Effector memory CD8-positive, alpha-beta T cell (primary cell): ENCODE measurements at places on chromosomes 13 and 19.

DNA sequence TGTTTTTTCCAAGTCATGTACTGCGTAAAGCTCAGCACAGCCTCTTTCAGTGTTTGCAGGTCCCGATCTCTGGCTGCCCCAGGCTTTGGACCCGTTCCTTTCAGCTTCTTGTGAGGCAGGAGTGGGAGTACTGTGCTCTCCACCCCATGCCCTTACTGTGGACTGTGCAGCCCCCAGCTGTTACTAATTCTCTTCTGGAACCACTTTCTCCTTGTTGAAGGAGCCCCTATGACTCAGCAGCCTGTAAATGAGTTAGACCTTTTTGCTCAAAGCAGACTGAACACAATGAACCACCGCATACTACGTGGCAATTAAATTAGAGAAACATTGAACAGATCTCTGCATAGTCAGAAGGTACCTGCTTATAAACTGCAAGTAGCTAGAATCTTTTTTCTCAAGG is 39.0 kb downstream of the SERTM1 start:
- no peak overlapping the region for H3K27ac ChIP-seq
- peaks cover 14% of the 10 kb centered on the region for H3K27me3 ChIP-seq

DNA sequence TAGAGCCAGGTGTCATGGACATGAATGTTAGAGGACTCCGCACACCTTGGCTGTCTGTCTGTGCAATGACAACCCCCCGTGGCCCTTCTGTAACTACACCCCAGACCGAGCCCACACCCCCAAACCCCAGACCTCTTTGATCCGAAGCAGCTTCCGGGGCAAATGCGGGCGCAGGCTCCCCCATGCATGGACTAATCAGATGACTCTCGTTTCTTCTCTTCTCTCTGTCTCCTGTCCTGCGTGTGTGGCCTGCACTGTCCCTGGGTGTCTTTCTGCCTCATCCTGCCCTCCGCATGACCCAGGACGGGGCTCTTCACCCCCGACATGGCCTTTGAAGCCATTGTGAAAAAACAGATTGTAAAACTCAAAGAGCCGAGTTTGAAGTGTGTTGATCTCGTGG is 38.9 kb downstream of the TMED1 start:
- peak overlapping the region; percentile 80 for H3K4me3 ChIP-seq
- peak; percentile 77 for DNase-seq
- peak overlapping the region; percentile 98 for H3K27ac ChIP-seq
- H3K27me3 ChIP-seq: no peaks in the 10 kb centered on the region
- peaks cover 91% of the 10 kb centered on the region for H3K36me3 ChIP-seq

DNA sequence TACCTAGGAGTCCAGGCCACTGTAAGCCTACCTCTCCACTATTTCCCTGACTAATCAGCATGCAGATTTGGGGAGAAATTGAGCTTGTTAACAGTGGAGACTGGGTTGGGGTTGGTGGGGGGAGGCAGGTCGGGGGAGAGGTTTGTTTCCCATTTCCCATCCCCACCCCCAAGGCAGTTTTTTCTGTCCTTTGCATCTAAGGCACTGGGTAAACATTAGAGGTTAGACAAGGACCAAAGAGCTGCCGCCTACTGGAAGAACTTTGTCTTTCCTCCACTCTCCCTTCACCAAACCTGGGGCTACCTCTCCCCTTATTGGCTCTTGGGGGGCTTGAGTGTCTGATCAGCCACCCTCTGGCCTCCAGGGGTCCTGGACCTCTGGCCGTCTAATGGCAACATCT is 953 bp downstream of the KCNN4 start:
- H3K27me3 ChIP-seq: peaks cover 19% of the 10 kb centered on the region
- H3K27ac ChIP-seq: peak overlapping the region; percentile 70
- DNase-seq: no peak

- no peak for DNase-seq
- peaks cover 9% of the 10 kb centered on the region for H3K36me3 ChIP-seq
- no peaks in the 10 kb centered on the region for H3K27me3 ChIP-seq
These were observed 15.0 kb downstream of the ZC3H4 start for GRCh38 chr19:47098608-47099007.

- peaks cover 2% of the 10 kb centered on the region for H3K36me3 ChIP-seq
- peaks cover 15% of the 10 kb centered on the region for H3K4me1 ChIP-seq
- no peak for DNase-seq
- no peak overlapping the region for H3K27ac ChIP-seq
- H3K27me3 ChIP-seq: no peaks in the 10 kb centered on the region
These were observed 11.9 kb upstream of the TPM4 start for GRCh38 chr19:16064209-16064889.

DNA sequence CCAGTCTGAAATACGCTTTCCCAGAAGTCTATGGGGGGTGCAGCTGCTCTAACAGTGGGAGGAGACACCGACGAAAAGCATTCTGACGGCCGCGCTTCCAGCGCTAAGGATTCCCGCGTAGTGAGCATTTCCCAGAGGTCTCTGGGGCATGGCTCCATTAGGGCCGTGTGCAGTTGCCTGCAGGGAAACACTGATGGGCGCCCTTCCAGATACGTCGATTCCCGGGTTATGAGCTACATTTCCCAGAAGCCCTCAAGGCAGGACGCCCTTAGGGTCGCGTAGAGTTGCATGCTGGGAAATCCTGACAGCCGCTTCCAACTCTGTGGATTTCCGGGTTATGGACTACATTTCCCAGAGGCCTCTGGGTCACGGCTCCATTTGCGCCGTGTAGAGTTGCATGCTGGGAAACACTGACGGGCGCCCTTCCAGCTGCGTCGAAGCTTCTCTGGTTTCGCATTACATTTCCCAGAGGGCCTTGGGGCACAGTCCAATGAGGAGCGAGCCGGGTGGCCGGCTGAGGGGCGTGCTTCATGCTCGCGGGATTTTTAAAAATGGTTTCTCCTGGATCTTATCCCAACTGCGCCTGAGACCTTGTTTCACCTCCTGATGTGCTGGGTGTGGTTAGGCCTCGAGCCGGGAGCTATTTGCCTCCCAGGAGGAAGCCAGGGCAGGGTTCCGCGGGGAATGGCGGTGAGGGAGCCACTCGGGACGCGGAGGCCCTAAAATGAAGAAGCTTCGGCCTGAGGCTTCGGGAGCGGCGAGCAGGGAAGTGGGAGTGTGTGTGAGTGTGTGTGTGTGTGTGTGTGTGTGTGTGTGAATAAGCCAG is 17.2 kb upstream of the ZNF331 start:
- peak overlapping the region; percentile 100 for H3K4me3 ChIP-seq
- peaks cover 13% of the 10 kb centered on the region for H3K4me1 ChIP-seq
- H3K27ac ChIP-seq: peak overlapping the region; percentile 96
- H3K27me3 ChIP-seq: no peaks in the 10 kb centered on the region

DNA sequence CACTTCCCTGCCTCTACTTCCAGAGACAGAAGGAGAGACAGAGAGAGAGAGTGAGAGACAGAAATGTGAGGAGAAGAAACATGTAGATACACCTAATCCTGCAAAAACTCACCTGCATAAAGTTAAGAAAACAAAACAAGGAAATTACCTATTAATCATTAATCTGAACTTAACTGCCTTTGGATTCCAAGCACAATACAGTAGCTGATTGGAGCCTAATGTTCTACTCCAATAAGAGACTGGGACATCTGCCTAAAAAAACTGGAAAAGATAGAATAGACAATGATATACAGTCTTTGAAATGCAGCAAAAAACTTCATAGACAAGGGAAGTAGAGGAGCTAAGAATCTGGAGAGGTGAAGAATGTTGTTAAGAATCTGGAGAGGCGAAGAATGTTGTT is 910.2 kb upstream of the SLC10A2 start:
- DNase-seq: no peak
- no peak overlapping the region for H3K4me3 ChIP-seq
- H3K27me3 ChIP-seq: no peaks in the 10 kb centered on the region
- no peak overlapping the region for H3K27ac ChIP-seq
- H3K4me1 ChIP-seq: no peaks in the 10 kb centered on the region

GRCh38 chr13:40779049-40779448 is 8.1 kb upstream of the MRPS31 start:
- H3K4me1 ChIP-seq: peaks cover 14% of the 10 kb centered on the region
- H3K4me3 ChIP-seq: no peak overlapping the region
- peaks cover 3% of the 10 kb centered on the region for H3K36me3 ChIP-seq
- DNase-seq: no peak
- no peaks in the 10 kb centered on the region for H3K27me3 ChIP-seq
- peak overlapping the region; percentile 68 for H3K27ac ChIP-seq

DNA sequence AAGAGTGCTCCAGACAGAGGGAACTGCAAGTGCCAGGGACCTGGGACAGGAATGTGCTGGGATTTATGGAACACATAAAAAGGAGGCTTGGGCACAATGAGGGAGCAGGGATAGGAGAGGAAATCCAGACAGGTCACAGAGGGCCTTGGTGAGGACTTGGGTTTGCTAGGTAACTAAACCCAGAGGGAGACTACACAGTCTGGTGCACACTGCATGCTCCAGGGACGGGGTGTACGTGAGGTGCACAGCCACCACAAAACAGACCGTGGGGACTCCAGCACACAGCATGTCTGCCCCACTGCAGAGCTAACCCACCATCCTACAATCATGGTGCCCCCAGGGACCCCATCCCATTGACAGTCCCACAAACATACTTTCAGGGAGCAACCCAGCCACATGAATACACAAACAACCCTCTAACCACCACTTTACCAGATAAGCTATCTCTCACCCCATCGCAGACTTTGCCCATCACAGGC is 5.5 kb upstream of the ZFP36 start:
- peak overlapping the region; percentile 100 for H3K27ac ChIP-seq
- peaks cover 76% of the 10 kb centered on the region for H3K36me3 ChIP-seq
- DNase-seq: no peak
- H3K27me3 ChIP-seq: no peaks in the 10 kb centered on the region
- peak overlapping the region; percentile 87 for H3K4me3 ChIP-seq
- peaks cover 56% of the 10 kb centered on the region for H3K4me1 ChIP-seq

DNA sequence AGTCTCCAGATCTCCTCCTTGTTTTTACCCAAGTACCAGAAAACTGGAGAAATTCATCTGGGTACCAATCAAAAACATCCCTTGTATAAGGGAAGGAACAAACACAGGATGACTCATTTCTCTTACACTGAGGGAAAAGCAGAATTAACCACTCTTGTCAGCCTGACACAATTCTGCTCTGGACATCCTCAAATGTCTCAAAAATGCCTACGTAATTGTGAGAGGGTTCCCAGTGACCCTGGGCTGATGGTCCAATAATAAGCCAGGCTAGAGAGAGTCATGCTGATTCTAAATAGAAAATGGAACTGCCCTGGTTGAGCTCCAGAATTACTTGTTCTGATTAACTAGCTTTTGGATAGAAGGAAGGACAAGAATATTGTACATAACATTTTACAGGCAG is 14.5 kb downstream of the ZNF708 start:
- peaks cover 41% of the 10 kb centered on the region for H3K36me3 ChIP-seq
- no peak overlapping the region for H3K4me3 ChIP-seq
- no peaks in the 10 kb centered on the region for H3K27me3 ChIP-seq
- DNase-seq: no peak
- peaks cover 17% of the 10 kb centered on the region for H3K4me1 ChIP-seq

- no peak for DNase-seq
- H3K27me3 ChIP-seq: no peaks in the 10 kb centered on the region
- H3K4me1 ChIP-seq: peaks cover 13% of the 10 kb centered on the region
- H3K36me3 ChIP-seq: peaks cover 6% of the 10 kb centered on the region
- no peak overlapping the region for H3K27ac ChIP-seq
- H3K4me3 ChIP-seq: no peak overlapping the region
These were observed 62.3 kb upstream of the UQCRFS1 start for GRCh38 chr19:29275266-29275665.

- H3K4me1 ChIP-seq: no peaks in the 10 kb centered on the region
- H3K27ac ChIP-seq: no peak overlapping the region
- no peaks in the 10 kb centered on the region for H3K36me3 ChIP-seq
- no peak for DNase-seq
These were observed 393.3 kb downstream of the DIAPH3 start for GRCh38 chr13:59770451-59770850.

- no peak for DNase-seq
- no peak overlapping the region for H3K27ac ChIP-seq
- no peaks in the 10 kb centered on the region for H3K27me3 ChIP-seq
- no peaks in the 10 kb centered on the region for H3K4me1 ChIP-seq
- no peak overlapping the region for H3K4me3 ChIP-seq
These were observed 523.0 kb upstream of the NBEA start for GRCh38 chr13:34419025-34419424.
